ENCODE measurements at places on chromosomes 12 and 14.

DNA sequence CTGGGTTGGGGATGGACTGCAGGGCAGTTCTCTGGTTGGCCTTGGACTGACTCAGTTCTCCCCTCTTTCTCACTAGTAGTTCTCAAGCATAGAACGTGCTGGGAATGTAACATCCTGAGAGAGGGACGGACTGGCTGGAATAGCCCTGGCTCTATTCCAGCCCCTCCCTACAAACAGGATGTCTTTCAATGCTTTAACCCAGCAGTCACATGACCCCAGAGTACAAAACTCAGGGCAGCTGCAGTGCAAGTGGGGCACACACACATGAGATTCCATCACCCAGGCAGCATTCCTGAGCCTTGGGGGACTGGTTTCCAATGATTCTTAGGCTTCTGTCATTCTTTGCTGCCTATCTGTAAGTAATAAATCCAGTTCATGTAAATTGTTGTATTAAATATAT is 1.6 kb upstream of the ACOT6 start:
- DNase-seq, result no peak

DNA sequence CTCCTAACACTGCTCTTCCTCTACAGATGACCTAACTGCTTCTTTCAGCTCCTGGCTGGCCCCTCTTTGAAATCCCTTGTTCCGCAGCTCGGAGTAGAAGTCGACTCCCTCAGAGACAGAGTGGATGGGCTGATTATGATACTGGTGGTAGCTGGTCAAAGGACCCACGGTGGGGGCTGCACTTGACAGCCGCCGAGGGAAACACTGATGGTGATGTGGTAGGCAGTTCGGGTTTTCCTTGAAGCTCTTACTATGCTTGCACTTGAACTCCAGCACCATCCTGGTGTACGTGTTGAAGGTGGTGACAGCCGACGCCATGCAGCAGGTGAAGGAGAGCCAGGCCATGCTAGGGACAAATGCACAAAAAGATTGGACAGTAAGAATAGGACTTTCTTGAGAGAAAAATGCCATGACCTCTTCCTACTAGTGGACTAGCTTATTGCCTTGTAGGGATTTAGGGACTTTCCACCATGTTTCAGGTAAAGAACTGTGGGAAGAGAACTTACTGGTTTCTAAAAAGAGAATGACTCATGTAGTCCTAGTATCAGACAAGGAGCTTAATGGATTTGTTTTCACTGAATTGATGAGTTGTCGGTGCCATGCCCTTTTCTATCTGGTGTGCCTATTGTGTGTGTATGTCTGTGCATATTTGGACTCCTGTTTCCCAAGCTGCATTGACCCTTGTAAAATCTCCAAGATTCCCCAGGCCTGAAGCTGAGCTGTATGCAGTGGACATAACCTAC is 18.4 kb downstream of the GSG1 start:
- no peak for DNase-seq

DNA sequence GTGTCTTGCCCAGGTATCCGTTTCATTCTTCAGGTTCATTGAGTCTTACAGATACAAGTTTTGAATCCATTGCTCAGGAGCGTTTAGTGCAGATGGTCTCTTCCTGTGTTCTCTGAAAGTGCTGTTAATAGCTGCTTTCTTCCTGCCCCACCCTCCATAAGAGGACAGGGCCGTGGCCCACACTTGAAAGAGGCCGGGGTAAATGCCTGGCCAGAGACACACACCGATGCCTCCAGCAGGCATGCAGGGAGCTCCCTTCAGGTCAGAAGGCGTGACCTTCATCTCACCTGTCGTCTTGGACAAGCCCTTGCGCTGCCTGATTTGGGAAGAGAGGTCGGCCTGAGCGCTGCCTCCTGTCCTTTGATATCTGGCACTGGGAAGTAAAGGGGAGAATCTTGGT is 11.6 kb downstream of the PRKAB1 start:
- DNase-seq, result peak; percentile 50

DNA sequence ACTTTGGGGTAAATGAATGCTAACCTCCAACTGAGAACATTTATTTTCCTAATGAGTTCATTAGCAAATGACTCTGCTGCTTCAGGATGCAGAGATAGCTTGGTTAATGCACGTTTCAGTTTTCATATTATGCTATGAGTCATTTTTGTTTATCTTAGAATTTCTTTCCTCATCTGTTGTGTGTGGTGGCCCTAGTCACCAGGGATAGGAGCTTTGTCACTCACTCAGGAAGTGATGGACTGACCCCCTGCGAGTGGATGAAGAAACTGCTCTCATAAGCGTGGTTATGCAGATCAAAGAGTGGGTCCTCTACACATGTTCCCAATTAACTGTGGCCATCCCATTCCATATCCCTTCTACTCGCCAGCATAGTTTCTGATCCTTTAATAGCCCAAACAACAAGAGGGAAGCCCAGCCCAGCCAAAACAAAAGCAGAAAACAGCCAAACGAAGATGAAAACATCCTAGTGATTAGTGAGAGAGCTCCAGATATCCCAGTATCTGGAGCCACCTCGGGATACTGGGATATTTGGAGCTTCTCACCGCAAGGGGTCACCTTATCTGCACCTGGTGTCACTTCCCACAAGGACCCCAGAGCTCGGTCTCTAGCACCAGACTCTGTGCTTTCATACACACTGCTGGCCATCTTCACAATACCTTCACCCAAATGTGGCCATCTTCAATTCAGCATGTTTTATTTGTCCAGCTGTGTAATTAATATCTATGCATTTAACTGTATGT is 8.6 kb downstream of the TC2N start:
- DNase-seq, result peak; percentile 18

- no peak for DNase-seq
Observed at GRCh38 chr14:89767861-89768268, 186.7 kb downstream of the EFCAB11 start.

DNA sequence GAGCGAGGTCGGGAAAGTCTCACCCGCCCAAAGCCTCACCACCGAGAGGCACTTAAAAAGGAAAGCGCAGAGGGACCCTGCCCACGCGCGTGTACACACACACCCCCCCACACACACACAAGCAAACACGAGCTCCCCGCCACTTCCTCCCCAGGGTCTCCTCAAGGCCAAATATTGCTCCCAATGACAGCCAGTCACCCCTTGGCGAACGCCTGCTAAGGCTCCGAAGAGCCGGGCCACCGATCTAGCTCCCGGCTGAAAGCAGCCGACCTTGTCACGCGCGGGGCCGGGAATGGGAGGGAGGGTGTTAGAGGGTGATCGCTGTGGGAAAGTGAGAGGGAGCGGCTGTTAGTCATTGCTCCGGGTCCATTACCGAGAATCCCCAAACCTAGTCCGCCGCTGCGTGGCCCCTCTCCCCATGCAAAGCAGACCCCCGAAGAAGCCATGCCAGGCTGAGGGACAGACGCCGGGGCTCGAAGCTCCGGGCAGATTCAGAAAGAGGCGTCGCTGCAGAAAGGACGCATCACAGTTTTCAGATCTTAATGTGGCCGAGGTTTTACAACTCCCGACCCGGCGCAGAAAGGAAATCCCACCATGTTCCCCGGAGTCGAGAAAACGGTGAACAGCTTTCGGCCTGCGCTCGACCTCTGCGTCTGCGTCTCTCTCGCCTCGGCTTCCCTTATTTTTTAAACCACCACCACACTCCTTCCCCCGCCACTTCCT is 2.6 kb downstream of the BMP4 start:
- DNase-seq, result no peak

GRCh38 chr12:106174876-106175275 is 36.1 kb upstream of the NUAK1 start:
- no peak for DNase-seq

DNA sequence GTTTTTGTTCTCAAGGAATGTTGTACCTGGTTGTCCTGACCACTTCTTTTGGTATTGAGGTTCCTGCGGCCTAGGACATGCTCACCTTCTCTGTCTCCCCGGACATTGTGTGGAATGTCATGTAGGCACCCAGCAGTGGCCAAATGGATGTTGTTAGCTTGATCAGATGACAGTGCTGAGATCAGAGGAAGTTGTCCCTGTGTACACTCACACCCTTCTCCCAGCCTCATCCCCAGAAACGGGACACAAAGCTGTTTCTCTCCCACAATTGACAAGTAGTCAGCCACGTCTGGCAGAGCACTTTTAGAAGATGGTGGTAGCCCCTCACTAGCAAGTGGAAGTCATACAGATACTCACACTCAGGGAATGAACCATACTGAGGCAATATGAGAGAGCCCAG is 3.0 kb downstream of the PLEKHH1 start:
- DNase-seq, result no peak

DNA sequence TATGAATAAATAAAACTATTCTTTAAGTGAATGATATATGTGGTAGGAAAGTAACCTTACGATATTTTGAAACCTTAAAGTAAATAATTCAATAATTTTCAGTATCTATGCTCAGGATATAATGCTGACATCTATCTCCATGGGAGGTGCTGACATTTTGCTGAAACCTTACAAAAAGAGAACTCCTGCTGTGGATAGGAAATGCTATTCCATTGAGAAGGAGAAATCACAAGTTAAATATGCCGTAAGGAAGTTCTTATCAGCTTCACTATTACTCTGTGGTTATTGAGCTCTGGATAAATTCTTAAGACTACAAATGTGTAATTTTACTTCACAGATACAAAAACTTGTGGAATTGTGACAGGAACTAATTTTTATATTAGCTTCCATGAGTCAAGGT is 722.1 kb downstream of the TMTC2 start:
- DNase-seq, result no peak

- DNase-seq, result peak; percentile 2
Observed at GRCh38 chr12:21697904-21698630, 40.4 kb upstream of the LDHB start.

- DNase-seq, result peak; percentile 8
Observed at GRCh38 chr14:90301668-90302090, 30.1 kb downstream of the NRDE2 start.

- DNase-seq, result no peak
Observed at GRCh38 chr12:32331133-32331532, 68.2 kb upstream of the FGD4 start.

GRCh38 chr14:71648725-71649124 is 283.5 kb upstream of the RGS6 start:
- DNase-seq, result no peak

DNA sequence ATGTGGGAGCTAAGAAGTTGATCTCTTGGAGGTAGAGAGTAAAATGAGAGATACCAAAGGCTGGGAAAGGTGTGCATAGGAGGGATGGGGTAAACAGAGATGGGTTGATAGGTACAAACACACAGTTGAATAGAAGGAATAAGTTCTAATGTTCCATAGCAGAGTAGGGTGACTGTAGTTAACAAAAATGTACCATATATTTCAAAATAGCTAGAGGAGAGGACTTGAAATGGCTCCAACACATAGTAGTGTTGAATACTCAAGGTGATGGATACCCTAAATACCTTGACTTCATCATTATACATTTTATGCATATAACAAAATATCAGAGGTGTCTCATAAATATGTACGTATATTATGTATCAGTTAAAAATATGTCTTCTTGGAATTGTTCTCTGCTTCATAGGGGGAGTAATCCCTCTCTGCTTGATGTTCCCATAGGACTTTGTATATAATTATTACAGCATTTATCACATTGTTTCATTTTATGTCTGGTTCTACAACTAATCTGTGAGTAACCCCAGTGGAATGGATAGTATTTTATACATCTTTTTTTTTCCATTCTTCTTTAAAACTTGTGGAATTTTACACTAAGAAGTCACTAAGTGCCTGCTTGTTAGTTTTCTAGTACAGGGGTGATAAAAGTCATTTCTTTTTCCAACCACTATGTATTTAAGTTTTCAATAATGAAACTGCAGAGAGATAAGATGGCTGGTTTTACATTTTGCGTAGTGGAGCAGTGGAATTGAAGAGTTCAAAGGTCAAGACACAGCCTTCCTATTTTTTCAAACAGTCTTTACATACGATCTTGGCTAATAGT is 1940.0 kb upstream of the SEL1L start:
- DNase-seq, result no peak

DNA sequence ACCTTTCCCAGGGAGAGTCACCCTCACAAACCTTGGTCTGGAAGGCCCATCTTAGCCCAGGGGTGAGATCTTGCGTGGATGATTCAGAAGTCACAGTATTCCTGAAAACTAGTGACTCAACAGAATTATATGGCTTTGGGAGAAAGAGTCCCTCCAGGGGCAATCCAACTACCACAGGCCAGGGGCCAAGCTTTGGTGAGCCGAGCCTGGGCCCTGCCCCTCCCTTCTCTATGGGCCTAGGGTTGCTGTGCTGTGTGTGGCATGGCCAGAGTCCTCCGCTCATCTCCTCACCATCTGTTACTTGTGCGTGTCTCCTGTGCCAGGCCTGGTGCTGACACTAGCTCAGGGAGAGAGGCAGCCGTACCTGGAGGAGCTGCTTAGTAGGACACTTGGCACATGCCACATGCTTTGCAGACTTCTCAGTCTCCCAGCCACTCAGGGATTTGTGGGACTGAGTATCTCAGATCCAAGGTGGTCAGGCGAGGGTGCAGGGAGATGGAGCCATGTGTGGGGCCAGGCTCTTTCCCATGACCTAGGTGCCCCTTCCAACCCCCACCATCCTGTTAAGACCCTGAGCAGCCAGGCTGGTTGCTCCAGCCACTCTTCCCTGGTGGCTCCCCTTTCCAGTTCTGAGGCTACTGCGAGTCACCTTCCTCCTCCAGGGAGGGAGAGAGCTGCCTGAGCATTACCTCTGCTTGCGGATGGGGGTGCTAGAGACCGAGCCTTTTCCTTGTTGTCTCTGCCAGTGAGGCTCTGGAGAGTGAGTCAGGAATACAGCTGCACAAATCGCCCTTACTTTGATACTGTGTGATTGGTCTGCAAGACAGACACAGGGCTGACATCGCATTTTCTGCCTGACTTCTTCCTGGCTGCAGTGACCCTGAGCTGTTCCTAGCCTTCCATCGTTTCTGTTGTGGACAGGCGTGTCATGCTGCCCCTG is 94.1 kb downstream of the SLC25A47 start:
- no peak for DNase-seq

DNA sequence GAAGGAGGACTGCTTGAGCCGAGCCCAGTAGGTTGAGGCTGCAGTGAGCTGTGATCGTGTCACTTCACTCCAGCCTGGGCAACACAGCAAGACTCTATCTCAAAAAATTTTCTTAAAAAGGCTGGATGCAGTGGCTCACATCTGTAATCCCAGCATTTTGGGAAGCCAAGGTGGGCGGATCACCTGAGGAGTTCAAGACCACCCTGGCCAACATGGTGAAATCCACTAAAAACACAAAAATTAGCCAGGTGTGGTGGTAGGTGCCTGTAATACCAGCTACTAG is 17.1 kb upstream of the MDM2 start:
- DNase-seq, result no peak

- peak; percentile 16 for DNase-seq
Observed at GRCh38 chr12:84596266-84596665, 316.3 kb downstream of the SLC6A15 start.

DNA sequence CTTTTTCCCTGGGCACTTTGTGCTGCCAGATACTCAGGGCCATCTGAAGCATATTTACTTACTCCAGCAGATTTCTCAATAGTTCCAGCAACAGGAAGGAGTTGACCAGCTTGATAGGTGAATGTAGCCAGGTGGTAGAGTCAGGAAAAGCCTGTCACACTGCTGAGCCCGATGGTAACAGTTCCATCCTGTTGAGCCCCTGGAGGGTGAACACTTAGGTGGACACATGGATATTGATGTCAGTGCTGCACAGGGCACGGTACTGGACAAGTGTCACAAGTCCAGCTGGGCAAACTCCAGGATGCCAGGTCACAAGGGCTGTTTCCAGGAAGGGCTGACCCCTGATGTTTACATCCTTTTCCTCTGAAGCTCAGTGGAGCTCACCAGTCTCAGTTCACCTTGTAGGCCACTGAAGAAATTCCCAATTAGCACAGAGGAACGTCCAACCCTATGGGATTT is 2.3 kb upstream of the SMOC1 start:
- DNase-seq, result peak; percentile 48

Data from DMS153 (cell line).